ENCODE measurements at places on chromosomes 11 and 22.
A peak's percentile ranks its signal among the peaks of the same experiment; 100 is the strongest.

GRCh38 chr11:19651028-19651427 lies 61.6 kb upstream of the NAV2 start:
- no peak for DNase-seq

GRCh38 chr11:116224154-116224888 lies 548.5 kb downstream of the BUD13 start:
- DNase-seq, result peak; percentile 11

- DNase-seq, result no peak
Observed at GRCh38 chr11:113632981-113633380, 73.1 kb downstream of the TMPRSS5 start.

DNA sequence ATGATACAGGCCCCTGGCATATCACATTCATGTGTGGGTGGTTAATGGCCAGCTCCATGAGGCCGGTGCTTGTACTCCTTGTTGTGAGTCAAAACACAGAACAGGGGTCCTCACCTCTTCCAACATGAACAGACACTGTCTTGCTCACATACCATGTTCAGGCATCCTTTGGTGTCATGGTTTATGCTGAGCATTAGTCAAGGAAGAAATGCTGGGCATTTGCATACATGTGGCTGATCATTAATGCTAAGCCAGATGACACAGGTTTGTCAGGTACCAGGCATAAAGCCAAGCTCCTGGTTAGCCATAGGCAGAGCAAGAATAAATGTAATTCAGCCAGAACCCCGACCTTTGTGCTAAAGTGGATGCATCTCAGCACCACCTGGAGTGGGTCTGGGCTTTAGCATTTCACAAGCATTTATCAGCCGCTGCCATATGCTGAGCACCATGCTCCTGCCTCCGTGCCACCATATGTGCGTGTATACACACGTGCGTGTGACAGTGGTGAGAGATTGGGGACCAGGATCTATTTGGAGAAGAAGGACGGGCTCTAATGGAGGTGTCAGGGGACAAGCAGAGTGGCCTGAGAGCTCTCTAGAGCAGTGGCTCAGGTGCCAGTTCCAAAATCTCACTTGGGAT lies 55.0 kb downstream of the MICAL2 start:
- DNase-seq, result no peak

DNA sequence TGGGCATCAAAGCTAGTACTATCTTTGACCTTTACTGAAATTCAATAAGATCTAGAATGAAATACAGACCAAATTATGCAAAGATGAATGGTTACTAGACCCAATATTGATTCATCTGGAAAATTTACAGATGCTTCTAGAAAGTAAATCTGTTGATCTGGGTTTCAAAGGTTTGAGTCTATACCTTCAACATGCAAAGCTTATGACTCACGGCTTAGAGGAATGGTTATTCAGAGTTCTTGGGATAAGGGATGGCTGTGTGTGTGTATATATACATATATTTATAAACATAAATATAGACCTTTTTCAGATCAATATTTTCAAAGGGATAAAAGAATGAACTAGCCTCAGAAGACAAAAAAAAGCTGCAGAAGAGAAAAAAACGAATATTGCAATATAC lies 1.3 kb downstream of the SPTY2D1 start:
- DNase-seq, result no peak

DNA sequence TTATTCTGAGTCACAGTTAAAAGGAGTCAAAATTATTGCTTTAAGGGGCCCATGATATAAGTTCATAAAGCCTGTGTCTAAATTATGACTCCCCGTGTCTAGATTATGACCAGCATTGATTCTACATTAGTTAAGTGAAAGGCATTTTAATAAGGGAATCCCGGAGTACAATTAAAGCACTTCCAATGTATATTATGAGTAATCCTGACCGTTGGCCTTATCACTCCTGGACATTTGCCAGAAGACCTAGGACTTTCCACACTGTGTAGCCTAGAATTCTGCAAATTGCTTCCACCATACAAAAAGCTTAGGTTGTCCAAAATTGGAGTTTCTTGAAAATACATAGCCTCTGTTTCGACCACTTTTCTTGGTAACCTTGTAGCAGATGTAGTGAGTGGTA lies 1292.6 kb downstream of the LRRC4C start:
- no peak for DNase-seq

- DNase-seq, result no peak
Observed at GRCh38 chr11:21460082-21460481, 732.8 kb upstream of the ANO5 start.

DNA sequence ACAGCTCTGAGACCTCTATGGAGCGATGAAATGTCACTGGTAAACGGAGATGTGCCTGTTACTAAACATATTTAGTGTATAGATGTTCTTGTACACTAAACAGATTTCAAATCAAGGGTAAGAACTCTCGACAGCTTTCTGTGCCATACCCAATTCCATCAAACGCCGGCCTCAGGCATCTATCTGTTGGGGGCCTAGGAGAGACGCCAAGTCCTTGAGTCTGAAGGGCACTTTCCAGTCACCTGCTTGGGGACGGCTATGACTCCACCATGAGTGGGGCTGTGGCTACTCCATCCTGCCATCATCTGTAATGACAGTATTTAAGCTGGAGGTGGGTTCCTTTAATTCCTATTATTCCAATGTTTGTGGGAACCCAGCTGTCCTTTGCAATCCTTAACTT lies 87.8 kb downstream of the SHANK2 start:
- no peak for DNase-seq

DNA sequence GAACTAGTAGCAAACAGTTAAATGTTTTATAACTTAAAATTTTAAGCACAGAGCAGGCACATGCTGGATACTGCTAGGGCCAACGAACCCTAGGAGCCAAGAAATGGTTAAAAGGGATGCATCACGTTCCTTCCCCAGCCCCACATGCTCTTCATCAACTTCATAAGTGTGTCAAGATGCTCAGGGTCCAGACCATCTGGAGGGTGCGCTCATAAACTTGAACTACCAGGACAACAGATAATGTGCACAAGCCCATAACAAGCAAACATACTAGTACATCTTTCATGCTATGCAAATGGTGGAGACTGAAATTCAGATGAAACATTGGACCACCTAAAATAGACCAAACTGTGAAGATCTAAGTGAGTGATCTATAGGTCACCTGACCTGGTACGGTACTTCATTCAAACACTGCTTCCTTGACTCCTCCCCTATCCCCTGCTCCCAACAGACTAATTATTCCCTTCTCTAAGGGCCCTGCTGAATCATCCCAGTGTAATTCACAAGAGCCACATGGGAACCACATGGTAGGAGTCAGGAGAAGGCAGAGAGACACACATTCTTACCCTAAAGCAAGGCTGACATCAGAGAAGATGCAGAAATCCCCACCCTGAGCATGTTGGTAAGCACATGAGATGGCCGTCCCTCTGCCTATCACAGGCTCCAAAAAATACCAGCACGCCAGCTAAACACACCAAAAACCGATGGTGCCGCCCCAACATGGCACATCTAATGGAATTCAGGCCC lies 83.9 kb downstream of the ETS1 start:
- no peak for DNase-seq

- no peak for DNase-seq
Observed at GRCh38 chr22:23000657-23001347, 69.5 kb upstream of the GNAZ start.

DNA sequence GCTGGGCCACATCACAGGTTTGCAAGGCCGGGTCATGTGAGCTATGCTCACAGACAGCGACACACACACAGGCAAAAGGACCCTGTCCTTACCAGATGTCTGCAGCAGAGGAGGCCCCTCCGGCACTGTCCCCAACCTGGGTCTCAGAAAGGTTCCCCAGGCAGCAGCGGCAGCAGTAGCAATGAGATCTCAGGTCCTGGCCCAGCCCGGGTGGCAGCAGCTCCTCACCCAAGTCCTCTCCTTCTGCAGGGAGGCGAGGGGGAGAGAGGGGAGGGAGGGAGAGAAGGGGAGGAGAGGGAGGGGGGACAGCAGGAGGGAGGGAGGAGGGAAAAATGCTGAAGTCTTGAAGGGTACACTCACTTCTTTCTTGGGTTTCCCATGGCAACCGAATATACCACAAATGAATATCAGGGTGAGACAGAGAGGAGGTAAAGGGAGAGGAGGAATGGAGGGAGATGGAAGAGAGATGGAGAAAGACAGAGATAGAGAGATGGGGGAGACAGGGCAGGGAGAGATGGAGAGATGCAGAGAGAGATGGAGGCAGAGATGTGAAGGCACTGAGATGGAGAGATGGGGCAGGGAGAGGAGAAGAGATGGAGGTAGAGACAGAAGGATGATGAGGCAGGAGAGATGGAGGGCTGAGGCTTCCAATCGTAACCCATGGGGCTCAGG lies 9.5 kb downstream of the ELFN2 start:
- DNase-seq, result no peak

GRCh38 chr11:85735876-85736460 lies 50.0 kb upstream of the CCDC89 start:
- no peak for DNase-seq

- DNase-seq, result no peak
Observed at GRCh38 chr11:106694501-106694900, 323.8 kb downstream of the GUCY1A2 start.

GRCh38 chr11:105799728-105800462 lies 190.0 kb downstream of the GRIA4 start:
- no peak for DNase-seq

DNA sequence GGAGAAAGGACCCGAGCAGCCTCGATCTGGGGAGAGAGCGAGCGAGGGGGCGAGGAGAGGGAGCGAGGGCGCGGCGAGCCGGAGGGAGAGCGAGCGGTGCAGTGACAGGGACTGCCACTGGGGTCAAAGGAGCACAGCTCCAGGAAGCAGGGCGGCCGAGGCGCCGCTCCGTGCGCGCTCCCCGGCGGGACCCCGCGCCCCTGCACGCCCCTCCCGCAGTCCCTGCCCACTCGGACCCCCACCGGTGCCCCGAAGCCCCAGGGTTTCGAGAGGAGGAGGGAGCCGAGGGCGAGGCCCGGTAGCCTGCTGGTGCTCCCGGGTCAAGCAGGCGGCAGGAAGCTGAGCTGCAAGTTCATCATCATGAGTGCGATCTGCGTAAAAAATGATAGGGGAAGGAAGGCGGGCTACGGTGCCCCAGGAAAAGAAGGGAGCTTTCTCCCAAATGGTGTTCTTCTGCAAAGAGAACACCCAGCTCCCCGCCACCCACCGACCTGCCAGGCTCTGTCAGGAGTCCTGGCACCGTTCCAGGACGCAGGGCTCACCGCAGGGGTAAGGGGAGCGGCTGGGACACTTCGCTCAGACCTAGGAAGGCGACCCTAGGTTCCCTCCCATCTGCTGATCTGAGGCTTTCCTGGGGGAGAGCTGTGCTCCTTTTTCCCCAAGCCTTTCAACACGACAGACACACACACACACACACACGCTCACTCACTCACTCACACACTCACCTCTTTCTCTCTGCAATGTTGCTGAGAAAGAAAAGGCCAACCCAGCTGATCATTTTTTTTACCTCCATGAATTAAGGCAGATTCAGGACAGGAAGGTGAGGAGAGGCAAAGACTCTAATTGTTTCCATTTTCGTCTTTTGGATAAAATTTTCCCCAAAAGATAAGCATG lies at the start of gene MPPED2:
MPPED2 (minus strand) TSS at position 103 of the 894 bp plus-strand sequence. CDS start 5,980 bp downstream, outside the sequence.
- no peak for DNase-seq

All from activated CD4-positive, alpha-beta T cell treated with anti-CD3 and anti-CD28 coated beads, Interleukin-2, amount 50 U/mL, for 4 hours (primary cell).